Activated naive CD4-positive, alpha-beta T cell treated with anti-CD3 and anti-CD28 coated beads, Interleukin-2, amount 10 ng/mL, durations not matched to agents 7 days and 5 days (primary cell): ENCODE measurements at places on chromosomes 16 and 17.

DNA sequence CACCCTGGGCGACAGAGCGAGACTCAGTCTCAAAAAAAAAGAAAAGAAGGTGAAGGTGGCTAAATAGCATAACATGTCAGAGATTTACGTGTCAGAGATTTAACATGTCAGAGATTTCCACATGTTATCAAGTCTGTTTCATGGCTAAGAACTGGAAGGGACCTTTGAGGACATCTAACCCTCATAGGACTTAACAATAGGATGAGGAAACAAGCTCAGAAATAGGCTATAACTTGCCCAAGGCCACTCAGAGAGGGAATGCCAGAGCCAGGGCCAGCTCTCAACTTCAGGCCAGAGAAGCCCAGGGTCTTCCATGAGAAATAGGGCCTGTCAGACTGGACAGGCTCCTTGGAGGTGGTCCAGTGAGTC, 26.8 kb upstream of the ZNF629 start:
- no peak for DNase-seq

DNA sequence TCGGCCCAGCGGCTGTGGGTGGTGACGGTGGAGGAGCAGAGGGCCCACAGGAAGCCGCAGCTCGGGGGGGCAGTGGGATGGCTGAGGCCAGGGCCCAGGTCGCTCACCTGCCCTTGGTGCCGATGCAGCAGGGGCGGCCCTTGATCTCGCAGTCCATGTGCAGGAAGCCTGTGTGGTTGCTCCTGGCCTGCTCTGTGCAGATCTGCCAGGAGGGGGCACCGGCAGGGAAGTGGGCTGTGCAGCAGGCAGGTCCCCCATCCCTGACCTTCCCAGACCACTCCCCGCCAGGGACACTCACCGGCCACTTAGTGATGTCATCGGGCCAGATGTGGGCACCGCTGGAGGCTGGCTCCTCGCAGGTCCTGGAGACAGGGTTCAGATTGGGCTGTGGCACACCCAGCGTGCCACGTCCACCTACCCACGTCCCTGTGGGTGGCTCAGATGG, 6.2 kb downstream of the AANAT start:
- DNase-seq = peak; percentile 39

DNA sequence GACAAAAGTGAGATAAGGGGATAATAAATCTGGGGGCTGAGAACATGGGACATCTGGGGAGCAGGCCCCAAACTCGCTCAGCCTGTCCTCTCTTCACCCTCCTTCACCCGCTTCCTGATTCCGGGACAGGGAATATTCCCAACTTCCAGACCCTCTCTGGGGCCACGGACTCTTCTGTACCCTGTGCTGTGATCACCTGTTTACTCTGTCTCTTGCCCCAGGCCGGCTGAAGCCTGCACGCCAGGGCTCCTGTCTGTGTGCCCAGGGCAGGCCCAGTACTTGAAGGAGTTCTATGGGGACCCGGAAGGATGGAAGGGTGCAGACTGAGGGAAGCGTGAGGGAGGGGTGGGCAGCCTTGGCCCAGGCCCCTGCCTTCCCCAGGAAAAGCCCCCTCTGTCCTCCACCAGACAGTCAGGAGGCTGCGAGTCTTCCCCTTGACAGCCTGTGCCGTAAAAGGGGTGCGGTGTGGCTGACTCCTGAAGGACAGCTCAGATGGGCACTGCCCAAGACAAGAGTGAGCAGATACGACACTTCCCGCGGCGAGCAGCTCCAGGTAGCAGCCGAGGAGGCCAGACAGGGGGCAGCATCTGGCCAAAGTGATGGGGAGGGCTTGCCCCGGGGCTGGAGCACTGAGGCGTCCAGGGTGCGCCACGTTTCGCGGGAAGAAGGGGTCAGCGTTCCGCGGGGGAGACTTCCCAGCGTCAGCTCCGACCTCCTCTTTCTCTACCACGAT, 1.0 kb upstream of the CCNF start:
- no peak for DNase-seq

DNA sequence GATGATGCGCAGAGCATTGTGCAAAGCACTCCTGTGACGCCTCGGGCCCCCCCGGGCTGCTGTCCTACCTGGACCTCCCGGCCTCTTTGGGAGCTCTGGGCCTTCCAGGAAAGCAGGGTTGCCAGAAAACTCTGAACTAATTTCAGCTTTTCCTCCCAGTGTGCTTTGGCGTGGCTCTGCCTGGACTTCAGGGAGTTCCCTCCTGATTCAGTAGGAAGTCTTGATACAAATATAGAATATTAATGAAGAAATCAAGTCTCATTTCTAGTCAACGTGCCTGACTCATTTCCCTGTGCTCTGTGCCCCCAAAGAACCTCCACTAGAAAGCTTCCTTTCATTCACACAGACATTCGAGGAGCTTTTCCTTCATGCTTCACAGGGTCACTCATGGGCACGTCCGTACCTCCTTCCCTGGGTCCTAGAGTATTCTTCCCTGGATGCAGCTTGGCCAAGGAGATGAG, 84.0 kb upstream of the NOL11 start:
- no peak for DNase-seq

DNA sequence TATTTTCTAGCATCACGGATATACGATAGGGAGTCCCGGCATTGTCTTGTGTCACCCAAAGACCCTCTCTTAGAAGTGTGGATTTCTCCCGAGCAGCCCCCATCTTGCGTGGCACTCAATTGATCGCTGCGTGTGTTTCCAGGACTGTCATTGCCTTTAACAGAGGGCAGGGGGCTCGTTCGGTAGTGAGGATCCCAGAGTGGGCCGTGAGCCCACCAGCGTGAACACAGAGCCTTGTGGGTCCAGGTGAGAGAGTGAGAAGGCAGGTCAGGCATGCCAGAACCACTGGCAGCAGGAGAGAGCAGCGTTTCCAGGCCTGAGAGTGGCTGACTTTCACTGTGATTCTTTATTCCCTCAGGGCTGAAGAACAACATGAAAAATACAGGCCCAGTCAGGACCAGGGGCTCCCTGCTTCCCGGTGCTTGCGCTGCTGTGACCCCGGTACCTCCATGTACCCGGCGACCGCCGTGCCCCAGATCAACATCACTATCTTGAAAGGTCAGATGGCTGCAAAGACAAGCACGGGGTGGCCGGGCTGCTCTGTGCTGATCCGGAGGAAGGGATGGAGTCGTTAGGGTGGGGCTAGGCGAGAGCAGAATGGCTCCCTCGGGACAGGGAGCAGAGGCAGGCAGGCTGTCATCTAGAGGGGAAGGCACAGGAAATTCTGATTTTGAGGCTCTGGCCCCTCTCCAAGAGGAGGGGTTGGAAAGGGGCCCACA, 22.4 kb downstream of the C1QTNF1 start:
- DNase-seq = no peak

DNA sequence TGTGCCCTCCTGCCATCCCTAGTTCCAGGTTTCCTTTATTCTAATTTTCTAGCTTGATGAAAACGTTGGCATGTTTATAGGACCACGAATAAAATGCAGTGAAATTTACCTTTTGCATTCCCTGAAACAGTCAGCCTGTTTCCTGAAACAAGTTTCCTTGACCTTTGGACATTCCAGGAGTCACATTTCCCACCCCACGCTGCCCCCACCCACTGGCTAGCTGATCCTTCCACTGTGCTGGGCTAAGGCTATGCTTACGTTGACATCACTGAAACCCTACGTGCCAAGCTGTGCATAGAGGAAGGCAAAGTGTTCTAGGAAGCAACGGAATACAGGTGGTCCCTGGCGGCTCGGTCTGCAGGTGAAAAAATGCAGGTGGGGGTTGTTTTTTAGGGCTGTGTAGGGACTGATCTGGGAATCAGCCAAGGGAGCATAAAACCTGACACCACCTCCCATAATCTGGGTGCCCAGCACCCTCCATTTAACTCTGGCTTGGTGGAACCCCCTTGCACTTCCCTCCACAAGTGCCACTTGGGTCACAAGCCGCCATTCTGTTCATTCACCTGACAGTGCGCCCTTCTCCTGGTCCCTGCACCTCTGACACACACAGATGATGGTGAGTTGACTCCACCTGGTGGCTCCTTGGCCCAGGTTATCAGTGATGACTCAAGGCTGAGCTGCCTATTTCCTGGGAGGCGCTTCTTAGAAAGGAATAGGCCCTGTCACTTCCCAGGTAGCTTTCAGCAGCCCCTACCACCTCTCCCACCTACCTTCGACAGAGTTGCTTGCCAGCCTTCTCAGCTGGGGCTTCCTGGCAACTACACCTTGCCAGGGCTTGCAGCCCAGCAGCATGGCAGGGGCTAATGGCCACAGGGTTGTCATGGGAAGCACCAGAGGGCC, 83.7 kb downstream of the N4BP1 start:
- peak; percentile 57 for DNase-seq

DNA sequence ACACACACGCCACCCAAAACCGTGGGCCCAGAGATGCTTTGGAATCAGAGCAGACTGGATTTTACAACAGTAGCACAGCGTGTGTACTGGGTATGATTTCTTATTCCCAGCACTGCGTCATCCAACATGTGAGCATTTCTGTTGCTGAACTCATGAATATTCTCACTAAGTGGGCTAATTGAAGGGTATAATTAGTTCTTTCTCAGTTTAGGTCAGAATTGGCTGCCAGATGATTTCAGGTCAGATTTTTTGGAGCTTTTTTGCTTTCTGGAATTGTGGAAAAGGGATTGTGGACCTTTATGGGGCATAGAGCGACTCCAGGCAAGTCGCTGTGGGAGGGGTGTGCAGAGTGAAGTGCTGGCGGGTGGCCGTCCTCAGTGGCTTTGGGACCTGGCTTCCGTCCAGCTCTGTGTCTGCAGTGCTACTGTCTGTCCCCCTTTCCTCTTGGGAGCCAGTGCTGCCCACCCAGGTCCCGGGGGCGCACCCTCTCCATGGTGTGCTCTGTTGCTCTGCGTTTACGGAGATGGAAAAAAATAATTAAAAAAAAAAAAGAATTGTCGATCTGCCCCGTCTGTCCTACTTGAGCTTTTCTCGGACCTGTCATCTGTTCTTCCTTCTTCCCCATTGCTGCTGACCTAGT, 25.0 kb downstream of the FOXK2 start:
- no peak for DNase-seq

DNA sequence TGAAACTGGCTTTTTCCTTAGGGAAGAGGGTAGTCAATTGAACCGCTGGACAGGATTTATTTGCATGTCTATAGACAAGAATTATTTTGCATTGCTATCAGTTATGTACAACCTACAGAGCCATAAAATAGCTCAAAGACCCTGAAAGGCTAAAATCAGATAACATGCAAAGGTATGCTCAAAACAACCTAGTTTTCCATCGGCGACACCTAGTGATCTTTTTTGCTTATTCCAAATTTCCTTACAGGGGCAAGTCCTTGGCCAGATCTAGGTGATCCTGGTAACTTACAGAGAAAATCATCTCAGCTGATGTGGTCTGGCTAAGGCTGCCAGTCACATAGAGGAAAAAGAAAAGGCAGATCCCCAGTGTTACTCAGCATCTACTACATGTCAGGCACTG, 141.2 kb upstream of the RPL38 start:
- DNase-seq = no peak

DNA sequence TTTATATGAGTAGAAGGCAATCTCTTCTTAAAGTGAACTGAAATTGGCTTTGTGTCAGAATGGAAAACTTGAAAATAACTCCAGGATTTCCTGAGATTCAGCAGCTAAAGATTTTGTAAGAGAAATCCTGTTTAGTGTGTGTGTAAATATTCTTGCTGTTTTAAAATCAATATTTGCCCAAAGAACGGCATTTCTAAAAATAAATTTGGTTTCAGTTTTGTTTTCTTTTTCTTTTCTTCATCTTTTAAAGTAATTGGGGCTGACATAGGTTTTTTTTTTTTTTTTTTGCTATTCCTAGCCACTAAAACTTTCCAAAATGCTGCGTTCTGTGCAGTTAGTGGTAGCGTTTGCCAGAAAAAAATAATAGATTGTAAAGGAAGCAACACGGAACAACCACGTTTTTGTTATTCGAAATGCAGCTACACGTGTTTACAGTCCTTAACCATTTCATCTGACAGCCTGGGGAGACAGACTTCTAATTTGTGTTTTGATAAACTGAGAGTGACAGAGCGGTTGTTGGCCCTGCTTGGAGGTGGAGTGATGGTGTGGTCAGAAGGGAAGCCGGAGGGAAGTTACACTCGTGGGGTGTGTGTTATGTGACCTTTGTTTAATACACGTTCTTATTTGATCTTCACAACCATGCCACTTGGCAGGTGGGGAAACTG, 21.6 kb upstream of the SMPD3 start:
- DNase-seq = peak; percentile 33

DNA sequence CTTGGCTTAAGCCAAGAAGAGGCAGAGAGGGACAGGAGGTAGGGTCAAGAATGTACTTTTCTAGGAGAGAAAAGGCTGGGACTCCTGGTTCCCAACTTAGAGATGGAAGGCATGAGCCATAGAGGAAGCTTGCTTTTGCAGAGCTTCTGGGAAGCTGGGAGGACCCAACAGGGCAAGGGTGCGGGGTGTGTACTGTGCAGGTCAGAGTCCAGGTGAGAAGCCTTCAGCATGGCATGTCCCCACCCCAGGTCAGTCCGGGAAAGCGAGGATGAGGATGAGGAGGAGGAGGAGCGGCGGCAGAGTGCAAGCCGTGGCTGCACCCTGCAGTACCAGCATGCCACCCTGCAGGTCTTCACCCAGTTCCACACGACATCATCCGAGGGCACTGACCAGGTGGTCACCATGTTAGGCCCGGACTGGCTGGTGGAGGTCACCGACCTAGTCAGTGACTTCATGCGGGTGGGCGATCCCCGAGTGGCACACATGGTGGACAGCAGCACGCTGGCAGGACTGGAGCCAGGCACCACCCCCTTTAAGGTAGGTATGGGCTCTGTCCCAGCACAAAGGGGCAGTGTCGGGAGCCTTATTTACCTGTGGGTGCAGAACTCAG, 55.3 kb downstream of the TMEM132E start:
- DNase-seq = no peak

DNA sequence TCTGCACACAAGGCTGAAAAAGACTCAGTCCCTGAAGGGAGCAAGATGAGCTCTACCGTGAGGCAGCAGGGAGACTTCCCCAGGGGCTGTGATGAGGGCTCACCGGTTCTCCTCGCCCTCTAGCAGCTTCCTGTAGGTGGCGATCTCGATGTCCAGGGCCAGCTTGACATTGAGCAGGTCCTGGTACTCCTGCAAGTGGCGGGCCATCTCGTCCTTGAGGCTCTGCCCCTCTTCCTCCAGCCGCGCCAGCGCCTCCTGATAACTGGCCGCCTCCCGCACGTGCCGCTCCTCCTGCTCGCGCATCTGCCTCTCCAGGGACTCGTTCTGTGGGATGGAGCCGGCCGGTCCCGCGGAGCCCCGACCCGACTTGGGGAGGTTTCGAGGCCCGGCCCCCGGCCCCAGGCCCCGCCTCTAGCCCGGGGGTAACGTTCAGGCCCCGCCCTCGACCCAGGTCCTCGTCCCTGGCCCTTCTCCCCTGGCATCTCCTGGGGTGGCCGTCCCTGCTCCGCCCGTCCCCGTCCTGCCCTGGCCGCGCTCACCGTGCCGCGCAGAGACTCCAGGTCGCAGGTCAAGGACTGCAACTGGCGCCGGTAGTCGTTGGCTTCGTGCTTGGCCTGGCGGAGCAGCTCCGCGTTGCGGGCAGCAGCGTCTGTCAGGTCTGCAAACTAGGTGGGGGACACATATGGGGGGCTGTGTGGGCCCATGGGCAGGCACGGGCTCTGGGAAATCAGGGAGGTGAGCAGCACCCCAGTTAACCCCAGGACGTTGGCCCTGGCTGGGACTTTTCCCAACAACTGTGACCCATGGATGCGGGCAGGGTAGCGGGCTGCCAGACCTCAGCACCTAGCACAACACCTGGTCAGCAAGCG, 3.9 kb downstream of the GFAP start:
- peak; percentile 74 for DNase-seq
